ENCODE measurements at places on chromosomes 7 and 10.

DNA sequence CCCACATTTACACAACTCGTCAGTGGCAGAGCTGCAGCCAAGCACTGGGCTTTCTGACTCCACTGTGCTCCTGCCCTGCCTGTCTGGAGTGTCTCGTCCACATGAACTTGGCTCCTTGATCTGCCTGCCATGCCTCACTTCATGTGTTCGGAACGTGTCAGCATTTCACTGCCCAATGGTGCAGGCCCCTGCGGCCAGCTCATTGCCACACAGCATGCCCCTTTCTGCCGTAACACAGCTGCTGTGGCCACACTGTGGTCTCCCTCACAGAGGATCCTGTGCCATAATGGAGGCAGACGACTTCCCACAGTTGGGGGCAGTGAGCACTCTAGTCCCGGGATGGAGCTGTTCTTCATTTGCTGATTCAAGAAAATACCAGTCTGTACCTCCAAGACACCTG is 94.2 kb upstream of the GJD4 start:
- DNase-seq = no peak

- DNase-seq = no peak
Measured at GRCh38 chr10:45255706-45256105, 59.7 kb downstream of the OR13A1 start.

DNA sequence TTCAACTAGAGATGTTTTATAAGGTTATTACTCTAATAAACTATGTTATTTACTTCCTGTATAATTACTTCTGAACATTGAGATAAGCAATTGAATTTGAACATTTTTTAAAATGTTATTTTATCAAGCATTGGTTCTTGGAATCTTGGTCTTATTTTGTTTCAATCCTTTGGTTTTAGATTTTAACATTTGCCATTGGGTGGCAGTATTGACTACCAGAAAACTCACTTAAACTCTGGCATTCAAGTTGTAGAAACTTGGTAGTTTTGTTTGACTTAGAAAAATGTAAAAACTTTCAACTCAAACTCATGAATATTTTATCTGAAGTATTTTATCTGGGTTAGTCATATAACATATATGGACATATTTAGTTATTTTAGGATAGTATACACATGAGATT is 48.1 kb downstream of the ATRNL1 start:
- DNase-seq = no peak

DNA sequence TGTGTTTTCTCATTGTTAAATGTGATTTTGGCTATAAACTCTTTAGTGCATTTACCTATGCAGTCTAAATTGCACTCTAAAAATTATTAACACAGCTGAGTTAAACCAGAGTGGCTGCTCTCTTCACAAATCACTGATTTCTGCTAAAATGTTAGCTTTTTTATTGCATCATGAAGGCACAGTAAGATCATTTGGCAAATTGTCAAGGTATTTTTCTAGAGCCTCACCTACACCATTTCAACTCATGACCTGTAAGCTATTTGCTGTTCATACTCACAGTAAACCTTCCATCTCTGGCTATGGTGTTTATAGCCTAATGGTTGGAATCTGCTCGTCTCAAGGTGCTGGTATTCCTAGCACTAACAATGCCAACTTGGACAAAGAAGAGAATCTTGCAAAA is 25.7 kb downstream of the NDUFB2 start:
- DNase-seq = no peak

DNA sequence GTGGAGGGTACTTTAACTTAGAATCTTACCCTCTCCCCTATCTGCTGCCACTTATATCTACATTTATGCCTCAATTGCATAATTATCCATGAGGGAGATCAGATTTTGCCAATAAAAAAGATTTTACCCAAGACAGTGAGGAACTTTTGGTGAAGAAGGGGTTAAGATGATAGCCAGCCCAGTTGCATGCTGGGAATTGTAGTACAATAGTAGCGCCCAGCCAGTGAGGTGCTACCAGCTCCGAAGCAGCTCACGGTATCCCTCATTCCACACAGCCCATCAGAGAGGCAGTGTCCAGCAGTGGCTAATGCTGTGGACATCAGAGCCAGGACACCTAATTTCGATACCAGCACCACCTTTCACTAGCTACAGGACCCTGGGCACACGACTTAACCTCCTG is 5.9 kb upstream of the LGI1 start:
- no peak for DNase-seq

- DNase-seq = no peak
Measured at GRCh38 chr10:21521751-21522533, 3.5 kb downstream of the SKIDA1 start.

- DNase-seq = no peak
Measured at GRCh38 chr7:80916770-80917741, 1.8 kb downstream of the SEMA3C start.

DNA sequence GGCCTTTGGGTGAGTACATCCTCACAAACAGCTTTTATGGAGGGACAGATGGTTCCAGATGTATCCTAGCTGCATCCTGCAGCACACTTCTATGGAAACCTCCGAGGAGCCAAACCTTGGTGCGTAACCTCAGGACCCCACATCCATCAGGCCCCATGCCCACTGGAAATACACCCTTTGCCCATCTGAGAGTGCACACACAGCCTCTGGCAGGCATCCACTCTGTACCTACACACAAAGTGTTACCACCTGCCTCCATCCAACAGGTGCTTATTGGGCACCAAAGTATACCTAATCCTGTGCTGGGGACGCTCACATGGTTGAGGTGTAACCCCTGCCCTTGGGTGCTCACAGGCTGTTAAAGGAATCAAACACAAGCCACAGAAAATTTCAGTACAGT is 117.9 kb downstream of the ADCY1 start:
- DNase-seq = no peak
